ENCODE measurements at places on chromosomes 11 and 22.

DNA sequence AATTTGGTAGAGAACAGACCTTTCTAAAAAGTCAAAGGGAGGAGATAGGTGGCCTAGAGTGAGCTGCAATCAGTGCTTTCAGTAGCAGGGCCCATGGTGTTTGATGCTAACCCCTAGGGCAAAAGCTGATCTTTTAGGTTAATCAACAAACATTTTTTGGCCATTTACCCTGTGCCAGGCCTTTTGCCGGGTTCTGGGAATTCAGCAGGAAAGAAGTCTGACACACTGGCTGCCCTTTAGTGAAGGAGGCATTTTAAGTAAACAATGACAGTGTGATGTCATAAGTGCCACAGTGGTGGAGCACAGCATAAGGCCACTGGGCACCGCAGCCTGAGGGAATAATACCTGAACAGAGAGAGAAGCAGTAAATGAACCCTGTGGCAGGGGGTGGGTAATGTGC is 29.0 kb downstream of the C22orf31 start:
- DNase-seq = no peak

- DNase-seq = no peak
These were observed 39.7 kb downstream of the APLP2 start for GRCh38 chr11:130109386-130109785.

- no peak for DNase-seq
These were observed 35.5 kb downstream of the SLC22A9 start for GRCh38 chr11:63405114-63405513.

GRCh38 chr11:69654660-69655478 is 13.9 kb downstream of the CCND1 start:
- no peak for DNase-seq

DNA sequence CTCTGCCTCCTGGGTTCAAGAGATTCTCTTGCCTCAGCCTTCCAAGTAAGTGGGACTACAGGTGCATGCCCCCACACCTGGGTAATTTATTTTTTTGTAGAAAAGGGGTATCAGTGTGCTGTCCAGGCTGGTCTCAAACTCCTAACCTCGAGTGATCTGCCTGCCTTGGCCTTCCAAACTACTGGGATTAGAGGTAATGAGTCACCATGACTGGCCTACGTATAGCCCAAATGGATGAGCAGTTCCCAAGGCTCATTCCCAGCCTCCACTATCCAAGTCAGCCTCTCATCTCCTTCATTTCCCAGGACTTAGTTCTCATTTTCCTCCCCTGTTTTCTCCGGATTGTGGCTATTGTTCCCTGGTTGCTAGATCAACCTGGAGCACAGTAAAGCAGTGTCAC is 5.6 kb downstream of the CCT8L2 start:
- DNase-seq = no peak

DNA sequence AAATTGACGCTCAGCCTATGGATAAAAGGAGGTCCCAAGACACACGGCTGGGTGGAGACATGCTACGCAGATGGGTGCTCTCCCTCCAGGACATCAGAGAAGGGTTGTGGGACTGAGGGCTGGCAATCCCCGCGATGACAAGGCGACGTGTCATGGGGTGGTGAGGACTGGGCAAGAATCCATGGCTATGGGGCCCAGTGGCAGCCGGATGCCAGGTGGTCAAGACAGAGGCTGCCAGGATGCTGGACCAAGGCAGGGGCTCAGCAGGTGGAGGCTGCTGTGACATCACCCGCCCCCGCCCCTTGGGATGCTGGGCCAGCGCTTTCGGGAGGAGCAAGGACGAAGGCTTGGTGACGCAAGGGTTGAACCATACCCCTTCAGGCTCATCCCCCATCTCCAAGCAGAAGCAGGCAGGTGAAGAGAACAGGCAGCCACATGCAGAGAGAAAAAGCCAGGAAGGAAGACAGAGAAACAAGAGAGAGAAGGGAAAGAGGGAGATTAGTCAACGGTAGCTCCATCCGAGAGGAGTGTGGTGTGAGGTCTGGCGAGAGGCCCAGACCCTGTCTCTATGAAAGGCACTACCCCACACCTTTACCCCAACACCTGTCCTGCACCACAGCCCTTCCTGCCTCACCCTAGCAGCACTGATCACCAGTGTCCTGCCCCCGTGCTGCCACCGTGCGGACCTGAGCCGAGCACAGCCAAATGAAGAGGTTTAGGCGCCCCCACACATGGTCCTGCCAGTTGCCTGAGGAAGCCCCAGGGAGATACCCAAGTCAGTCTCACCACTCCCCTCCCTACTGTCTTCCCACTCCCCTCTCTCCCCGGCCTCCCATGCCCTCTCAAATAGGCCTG is 24.1 kb upstream of the RASL10A start:
- DNase-seq = no peak

DNA sequence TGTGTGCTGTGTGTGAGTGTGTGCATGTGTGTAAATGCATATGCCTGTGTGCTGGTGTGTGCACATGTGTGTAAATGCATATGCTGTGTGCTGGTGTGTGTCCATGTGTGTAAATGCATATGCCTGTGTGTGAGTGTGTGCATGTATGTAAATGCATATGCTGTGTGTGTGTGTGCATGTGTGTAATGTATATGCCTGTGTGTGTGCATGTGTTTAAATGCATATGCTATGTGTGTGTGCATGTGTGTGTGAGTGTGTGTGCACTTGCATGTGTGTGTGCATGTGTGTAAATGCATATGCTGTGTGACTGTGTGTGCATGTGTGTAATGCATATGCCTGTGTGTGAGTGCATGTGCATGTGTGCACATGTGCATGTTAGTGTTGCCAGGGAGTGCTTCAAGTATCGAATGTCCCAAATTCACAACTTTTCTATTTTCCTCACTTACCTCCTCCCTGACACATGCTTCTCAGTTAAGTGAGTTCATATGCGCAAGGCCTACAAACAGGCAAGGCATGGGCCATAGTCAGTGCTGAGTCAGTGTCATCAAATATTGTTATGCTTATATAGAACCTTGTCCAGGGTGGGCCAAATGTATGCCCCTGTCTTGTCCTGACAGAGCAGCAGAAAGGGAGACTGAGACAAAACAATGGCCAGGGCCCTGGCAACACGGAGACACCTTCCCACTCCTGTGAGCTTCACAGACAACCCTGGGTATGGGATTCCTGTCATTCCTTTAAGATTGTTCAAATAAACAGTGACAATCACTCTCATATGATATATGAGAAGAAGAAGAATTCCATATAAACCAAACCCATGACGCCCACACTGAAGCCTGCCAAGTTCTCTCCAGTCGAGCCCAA is 38.6 kb downstream of the GGTLC2 start:
- no peak for DNase-seq

DNA sequence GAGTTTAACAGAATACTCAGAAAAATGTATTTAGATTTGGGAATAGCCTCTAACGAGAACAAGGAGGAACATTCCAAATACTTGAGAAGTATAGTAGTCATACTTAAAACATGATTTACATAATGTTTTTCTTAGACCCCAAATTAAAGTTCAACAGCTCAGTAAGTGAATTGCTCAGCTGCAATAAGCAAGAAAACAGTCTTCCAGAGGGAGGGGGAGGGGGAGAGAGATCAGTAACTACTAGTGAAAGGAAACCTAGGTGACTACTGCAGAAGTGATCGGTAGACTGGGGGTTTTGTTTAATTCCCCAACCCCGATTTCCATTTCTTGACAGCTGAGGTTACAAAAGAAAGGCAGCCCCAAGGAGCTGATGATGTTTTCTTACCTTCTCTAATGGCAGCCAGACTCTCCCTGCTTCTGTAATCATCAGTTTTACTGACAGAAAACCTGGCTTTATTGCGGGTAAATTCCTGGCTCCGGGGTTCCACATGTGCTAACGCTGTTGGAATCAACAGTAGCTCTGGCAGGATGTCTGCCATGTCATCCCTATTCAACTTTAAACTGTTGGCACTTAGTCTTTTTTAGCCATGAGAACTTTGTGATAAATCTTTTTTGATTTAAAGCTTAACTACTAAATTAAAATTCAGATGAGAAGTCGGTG is 82.4 kb upstream of the BIRC3 start:
- DNase-seq = no peak

GRCh38 chr11:133134314-133135173 is 397.8 kb downstream of the OPCML start:
- peak; percentile 22 for DNase-seq

GRCh38 chr22:30516731-30517130 is 11.2 kb upstream of the SEC14L4 start:
- no peak for DNase-seq

GRCh38 chr11:75375626-75376025 is 23.7 kb upstream of the RPS3 start:
- DNase-seq = no peak

- DNase-seq = no peak
These were observed 8.7 kb downstream of the TEAD1 start for GRCh38 chr11:12682737-12683500.

- DNase-seq = peak; percentile 78
These were observed 5.4 kb upstream of the IGLL5 start for GRCh38 chr22:22882033-22882717.

GRCh38 chr11:85385547-85385946 is 241.6 kb downstream of the DLG2 start:
- DNase-seq = no peak

- no peak for DNase-seq
These were observed 442.7 kb downstream of the MIAT start for GRCh38 chr22:27099946-27100722.

DNA sequence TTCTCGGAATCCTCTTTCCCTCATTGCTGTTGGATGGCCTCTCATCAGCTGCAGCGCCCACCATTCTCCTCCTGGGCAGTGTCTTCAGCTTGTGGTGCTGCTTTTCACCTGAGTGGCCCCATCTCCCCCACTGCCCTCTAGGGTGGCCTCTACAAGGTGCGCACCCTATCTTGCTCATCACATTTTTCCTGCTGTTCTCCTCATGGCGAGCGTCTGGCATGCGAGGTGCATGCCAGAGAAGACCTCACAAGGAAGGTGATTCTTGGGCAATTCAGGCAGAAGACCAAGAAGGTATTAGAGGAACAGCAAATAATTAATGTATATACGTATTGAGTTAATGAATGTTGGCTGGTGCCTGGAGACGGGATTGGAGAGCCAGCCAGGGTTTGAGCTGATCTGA is 3.1 kb downstream of the AP2A2 start:
- DNase-seq = no peak

DNA sequence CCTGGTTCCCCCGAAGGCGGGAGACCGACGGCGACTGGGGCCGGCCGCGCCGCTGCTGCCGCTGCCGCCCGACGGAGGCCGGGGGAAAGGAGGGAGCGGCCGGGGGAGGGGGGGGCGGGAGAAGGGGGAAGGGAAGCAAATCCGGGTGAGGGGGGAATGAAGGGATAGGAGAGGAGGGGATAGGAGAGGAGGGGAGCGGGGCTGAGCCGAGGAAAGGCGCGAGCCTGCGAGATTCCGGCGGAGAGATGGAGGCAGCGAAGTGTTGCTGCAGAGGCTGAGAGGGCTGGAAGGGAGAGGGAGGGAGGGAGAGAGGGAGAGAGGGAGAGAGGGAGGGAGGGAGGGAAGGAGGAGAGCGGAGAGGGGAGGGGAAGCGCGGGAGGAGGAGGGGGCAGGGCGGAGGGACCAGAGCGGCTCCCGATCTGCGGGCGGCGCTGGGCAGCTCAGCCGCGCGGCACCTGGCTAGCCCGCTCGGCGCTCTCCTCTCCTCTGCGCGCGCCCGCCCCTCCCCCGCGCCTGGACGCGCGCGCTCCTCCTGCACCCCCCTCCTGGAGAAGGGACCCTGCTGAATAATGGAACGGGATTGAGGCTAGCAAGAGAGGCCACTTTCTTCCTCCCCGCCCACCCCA is 52.3 kb downstream of the SLC22A12 start:
- DNase-seq = no peak

GRCh38 chr11:65355013-65355775 is 643 bp downstream of the TIGD3 start:
- peak; percentile 68 for DNase-seq

DNA sequence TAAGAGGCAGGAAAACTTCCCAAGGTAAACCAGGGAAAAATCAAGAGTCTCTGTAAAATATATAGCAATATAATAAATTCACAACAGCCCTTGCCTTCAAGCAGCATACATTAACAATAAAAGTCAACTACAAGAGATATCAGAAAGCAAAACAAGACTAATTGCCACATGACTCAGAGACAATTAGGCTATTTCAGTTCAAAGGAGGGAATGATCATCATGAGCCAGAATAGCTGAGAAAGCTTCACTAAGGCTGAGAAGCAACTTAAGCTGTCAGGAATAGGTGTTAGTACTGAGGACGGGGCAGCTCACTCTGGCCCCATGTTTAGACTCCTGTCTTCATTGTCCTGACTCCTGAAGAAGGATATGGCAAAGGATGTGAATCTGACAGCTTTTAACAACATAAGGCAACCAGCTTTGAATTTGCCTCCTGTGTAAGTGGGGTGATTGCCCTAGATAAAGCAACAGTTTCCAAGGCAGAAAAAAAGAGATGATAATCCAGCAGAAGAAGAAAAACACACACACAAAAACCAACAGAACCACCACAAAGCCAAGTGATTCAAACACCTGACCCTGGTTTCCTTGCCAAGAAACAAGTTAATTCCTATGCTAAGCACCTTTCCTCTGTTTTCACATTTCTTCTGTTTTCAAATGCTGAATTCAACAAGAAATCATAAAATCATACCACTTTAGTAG is 60.8 kb downstream of the SIK3 start:
- no peak for DNase-seq

DNA sequence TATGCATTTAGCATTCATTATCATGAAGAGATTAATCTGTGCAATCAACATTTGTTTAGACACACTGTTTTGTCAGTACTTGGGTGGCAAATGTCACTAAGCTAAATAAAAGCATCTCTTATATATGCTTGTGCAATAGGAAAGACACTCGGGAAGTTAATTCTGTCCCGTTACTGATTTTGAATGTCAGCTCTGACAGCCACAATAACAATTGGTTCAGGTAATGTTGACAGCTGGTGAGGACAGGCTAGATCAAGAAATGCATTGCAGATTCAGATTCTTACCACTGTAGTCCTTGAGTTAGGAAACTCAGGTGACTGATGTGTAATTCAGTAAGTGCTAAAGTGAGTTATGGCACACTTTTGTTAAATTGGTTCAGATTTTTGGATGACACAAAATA is 523.8 kb upstream of the FAT3 start:
- no peak for DNase-seq

- DNase-seq = no peak
These were observed 566 bp downstream of the DDB1 start for GRCh38 chr11:61332281-61332796.

- no peak for DNase-seq
These were observed 25.4 kb upstream of the DDI1 start for GRCh38 chr11:104011044-104011443.

GRCh38 chr11:17760102-17761029 is 25.8 kb downstream of the KCNC1 start:
- no peak for DNase-seq

DNA sequence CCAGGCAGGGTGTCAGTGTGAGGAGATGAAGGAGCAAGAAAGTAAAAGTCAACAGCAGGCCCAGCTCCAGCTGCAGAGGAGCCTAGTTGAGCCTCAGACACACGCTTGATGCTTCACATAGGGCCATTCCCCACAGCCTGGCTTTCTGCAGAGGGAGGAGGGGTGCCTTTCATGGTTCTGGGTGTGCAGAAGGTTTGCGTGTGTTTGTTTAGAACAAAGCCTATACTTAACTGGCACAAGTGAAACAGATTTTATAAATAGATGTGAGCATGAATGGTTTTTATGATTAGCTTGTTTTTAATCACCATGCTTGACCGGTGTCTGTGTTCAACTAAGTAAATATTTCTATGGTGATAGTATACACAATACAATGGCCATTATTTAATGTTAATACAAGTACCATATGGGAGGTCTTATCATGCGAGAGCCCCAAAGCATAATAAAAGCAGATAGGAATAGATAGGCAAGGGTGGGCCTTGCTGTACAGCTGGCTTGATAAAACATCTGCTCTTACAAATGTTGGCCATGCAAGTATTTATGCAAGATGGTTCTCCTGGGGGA is 290.2 kb downstream of the ETS1 start:
- no peak for DNase-seq

All from MV-4-11 (cell line).